ENCODE measurements at places on chromosomes 13 and 19.

GRCh38 chr19:41707502-41707812 is 969 bp upstream of the CEACAM5 start:
- no peak for DNase-seq

DNA sequence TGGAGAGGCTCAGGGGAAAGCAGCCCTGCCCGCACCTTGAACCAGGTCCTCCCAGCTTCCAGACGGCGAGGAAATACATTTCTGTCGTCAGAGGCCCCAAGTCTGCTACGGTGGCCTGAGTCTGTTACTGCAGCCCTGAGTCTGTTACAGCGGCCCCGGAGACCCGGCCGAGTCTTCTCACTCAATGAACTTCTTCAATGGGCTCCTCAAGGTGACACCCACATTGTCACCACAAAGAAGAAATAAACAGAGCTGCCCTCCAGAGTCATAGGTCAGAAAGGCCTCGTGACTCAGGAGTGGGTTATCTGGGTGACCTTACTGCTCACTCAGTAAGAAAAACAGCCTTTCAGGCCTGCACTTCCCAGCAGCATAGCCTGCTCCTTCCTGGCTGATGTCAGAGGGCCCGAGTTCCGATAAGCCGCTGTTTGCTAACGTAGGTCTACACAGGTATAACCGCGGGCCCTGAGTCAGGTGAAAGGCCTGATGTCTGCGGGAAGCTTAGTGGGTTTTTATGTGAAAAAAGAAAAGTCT is 66.9 kb upstream of the TM9SF2 start:
- DNase-seq = no peak

- DNase-seq = no peak
Observed at GRCh38 chr13:49466292-49466838, 22.3 kb downstream of the SETDB2 start.

- no peak for DNase-seq
Observed at GRCh38 chr13:94419925-94420305, 59.6 kb downstream of the DCT start.

DNA sequence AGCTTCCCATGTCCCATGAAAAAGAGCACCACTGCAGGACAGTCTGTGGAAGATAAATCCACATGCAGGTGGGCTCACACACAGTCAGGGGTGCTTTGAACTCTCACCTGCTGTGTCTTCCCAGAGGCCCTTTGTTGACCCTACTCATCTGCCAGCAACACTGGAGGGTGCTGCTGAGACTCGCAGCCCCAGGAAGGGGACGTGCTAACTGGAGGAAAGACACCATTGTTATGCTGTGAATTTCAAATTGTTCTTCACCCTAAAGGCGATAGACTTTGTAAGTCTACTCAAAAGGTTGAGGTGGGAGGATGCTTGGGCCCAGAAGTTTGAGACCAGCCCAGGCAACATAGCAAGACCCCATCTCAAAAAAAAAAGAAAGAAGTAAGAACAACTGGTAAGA is 107.3 kb upstream of the SERP2 start:
- no peak for DNase-seq

DNA sequence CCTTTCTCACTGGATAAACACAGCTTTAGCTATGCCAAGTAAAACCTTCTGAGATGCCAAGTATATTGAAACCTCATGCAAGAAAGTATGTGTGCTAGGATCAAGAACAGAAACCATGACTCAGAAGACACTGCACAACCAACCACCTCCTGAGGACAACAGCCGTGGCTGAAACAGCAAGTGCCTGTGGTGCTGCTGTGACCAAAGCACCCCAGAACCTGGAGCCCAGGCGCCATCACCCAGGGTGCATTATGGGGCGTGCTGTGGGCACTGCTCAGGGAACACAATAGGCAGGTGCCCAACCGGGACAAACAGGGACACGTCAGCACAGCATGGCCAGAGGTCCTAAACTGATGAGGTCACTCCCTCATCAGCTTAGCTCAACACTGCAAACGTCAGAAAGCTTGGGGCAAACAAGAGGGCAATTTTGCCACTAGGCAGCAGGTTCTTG is 101.3 kb upstream of the SLC15A1 start:
- DNase-seq = peak; percentile 44

All from common myeloid progenitor, CD34-positive (primary cell).